ENCODE measurements at places on chromosomes 7 and 10.
A peak's percentile ranks its signal among the peaks of the same experiment; 100 is the strongest.

GRCh38 chr10:36097696-36098095, 455.6 kb upstream of the FZD8 start:
- ATAC-seq = no peak

GRCh38 chr7:88309819-88310218, 3.1 kb upstream of the STEAP4 start:
- ATAC-seq = peak; percentile 23

- no peak for ATAC-seq
These were observed 23.4 kb downstream of the MGAM2 start for GRCh38 chr7:142134909-142135308.

DNA sequence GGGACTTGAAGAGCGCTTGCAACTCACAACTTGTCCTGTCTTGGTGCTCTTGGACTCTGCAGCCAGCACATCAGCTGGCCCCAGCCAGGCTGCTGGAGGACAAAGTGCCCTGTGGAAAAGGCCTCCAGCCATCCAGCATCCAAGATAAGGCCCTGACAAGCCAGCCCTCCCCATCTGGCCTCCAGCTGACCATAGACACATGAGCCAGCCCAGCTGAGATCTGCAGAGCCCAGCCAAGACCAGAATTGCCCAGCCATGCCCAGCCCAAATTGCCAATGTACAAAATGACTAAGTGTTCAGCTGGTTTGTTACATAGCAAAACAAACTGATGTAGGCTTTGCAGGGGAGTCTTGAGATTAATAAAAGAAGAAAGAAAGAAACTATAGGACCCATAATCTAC, 36.0 kb upstream of the FRMD4A start:
- ATAC-seq = no peak

DNA sequence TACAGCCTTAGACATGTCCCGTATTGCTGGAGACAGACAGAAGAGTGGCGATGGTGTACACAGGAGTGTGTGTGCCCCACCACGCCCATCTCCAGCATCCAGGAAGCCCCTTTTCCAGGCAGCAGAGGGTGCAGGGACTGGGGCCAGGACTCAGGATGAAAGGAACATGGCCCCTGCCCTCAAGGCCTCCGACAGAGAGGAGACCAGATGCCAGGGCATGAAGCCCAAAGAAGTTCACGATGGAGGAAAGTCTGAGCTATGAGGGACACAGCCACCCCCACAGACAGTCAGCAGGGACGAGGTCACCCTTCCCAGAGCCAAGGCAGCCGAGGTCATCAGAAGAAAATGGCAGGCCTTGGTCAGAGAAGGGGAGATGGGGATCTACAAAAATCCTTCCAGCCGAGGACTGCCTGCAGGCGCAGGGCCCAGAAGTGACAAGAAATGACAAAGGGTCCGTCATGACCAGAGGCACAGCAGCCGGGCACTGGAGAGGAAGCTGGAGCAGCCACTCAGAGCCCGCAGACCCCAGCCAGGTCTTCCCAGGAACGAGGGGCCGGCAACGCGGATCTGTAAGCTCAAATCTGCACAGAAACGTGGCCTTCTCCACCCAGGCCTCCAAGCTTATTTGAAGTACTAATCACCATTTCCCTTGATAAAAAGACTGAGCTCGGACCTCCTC, 78.7 kb upstream of the PPP2R2D start:
- ATAC-seq = no peak

GRCh38 chr7:111900283-111900682, 305.9 kb downstream of the DOCK4 start:
- ATAC-seq = no peak

GRCh38 chr7:156585025-156585648, 55.4 kb upstream of the RNF32 start:
- ATAC-seq = no peak

DNA sequence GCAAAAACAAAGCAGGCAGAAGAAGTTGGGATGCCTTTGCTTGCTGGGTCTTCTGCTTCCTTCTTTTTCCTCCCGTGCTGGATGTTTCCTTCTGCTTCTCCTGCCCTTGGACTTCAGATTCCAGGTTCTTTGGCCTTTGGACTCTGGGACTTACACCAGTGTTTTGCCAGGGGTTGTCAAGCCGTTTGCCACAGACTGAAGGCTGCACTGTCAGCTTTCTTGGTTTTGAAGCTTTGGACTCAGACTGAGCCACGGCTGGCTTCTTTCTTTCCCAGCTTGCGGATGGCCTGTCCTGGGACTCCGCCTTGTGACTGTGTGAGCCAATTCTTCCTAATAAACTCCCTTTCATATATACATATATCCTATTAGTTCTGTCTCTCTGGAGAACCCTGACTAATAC, 11.3 kb upstream of the LCOR start:
- ATAC-seq = no peak

DNA sequence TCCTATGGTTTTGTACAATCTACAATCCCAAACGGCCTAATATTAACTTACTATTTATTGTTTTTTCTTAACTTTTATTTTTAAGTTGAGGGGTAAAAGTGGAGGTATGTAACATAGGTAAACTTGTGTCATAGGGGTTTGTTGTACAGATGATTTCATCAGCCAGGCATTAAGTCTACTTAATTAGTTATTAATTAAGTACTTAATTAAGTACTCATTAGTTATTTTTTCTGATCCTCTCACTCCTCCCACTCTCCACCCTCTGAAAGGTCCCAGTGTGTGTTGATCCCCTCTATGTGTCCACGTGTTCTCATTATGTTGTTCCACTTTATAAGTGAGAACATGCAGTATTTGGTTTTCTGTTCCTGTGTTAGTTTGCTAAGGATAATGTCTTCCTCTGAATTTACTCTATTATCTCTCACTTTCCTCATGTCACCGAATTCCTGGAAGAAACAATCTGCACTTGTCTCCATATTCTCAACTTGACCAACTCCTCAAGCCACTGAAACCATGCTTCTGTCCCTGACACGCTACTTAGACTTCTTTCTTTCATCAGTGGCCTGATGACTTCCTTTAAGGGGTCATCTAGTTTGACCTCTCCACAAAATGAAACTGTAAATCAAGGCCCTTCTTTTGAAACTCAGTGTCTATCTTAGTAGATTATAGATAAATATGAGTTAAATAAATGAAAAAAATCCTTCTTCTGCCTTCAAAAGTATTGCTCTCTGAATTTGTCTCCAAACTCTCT, 9.1 kb downstream of the CACNA2D1 start:
- no peak for ATAC-seq

DNA sequence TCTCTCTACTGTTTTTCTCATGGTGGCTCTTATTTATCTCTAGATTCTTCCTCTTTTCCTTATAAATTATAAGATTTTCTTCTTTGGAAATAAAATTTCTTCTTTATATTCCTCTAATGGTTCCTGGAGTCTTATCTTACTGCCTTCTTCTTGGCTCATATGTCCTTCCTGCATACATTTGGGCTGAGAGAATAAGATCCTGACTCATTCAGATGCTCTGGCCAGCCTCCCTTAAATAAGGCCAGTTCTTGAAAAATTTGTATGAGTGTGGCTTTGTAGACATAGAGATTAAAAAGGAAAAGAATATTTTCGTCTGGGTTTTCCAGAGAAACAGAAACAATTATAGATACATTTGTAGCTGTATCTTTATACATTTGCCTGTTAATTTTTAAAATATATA, 411.3 kb downstream of the KIF20B start:
- no peak for ATAC-seq

GRCh38 chr10:11235771-11236170, 218.1 kb downstream of the CELF2 start:
- no peak for ATAC-seq

- ATAC-seq = no peak
These were observed 60.7 kb downstream of the CD36 start for GRCh38 chr7:80699045-80699638.

DNA sequence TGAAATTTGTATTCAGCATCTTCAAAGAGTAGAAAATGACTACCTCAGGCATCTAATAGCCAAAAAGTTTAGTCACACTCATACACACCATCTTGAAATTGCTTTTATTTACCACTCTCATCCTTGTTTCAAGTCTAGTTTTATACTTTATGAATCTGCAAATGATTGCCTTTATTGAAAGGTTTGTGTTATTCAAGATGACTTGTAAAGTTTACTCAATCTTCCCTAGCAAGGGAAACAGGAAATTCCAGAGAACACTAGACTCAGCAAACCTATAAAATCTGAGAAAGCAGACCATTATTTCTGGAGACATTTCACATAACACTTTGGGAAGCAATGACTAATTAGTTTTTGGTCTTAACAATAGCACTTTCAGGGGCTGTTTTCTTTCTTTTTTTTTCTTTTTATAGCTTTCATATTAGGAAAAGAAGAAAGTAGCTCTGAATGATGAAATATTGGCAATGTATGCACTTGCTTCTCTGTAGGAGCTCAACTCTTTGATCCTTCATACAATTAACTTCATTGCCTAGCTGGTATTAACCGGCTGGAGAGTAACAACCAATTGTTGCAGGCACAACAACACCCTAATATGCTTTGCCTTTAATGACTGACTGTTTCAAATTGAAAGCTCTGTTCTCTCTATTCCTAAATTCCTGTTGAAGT, 68.9 kb upstream of the HDAC9 start:
- ATAC-seq = no peak

- ATAC-seq = no peak
These were observed 25.1 kb upstream of the AOAH start for GRCh38 chr7:36749282-36749960.

GRCh38 chr7:30390736-30391636, 87.6 kb downstream of the NOD1 start:
- ATAC-seq = no peak

DNA sequence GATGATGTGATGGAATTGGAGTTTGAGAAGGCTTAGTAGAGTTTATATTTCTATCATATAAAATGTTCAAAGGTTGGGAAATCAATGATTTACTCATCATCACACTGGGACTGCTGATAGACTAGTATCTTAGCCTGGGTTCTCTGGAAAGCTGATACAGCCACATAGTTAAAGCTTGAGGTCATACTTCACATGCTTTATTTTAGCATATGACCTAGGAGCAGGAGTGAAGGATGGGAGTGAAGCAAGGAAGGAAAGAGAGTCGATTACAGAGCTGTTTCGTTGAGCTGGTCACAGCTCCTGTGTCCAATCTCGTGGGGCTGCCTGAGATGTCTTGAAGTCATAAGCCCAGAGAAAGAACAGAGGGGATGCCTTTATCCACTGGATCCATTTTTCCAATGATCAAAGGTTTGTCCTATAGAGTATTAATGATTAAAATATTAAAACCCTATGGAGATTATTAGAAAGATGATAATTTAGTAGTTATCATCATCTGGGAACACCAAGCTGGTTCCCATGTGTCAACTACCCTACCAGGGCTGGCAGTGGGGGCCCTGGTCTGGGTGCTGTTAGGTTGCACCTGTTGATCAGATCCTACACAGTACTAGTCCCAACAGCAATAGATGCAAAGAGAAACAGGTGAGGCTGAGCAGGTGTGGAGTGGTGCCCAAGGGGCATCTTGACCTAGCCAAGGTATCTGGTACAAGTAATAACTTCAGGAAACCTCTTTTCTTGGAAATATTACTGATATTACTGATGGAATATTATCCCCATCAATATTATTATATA, 77.8 kb downstream of the BAMBI start:
- peak; percentile 46 for ATAC-seq

- no peak for ATAC-seq
These were observed 51.9 kb downstream of the CCNY start for GRCh38 chr10:35388197-35388596.

DNA sequence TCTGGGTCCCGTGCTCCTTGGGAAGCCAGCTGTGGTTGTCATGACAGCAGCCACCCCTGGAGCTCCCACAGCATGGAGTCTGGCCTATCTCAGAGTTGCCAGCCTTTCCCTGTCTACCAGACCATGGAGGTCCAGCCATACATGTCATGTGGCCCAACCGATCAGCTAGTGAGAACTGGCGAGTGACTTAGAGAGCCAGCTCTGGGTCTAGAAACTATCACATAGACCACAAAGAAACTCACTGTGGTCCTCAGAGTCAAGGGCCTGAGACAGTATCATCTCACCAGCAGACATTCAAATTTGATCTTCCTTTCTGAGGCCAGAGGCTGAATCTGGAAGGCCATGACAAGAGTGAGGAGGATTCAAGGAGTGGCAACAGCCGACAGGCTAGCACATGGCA, 223.3 kb upstream of the GPR26 start:
- ATAC-seq = no peak

DNA sequence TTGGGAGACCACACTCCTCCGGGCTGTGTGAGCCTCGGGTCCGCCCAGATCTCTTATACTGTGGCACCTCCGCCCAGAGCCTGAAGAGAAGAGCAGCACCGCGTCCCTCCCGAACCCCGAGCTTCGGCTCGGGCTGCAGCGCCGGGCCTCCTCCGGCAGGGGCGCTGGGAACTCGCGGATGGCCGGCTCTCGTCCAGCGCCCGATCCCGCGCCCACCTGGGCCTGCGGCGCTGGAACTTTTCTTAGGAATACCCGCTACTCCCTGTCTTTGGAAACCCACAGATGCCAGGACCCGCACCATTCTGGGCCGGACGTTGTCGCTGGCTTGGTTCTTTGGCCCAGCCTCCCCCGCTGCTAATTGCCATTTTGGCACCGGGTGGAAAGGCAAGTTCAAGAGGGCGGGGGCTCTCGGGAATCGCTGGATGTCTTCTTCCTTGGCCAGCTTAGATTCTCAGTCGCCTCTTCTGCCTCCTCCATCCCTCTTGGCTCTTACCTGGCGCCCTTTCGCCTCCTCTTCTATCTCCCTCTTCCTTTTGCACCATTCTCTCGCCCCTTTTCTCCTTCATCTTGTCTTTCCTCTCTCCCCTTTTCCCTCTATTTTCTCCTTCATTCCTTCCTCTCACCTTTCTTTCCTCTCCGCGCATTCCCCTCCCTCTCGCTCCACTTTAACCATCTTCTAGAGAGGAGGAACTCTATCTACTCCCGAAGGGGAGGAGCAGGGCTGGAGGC, 2.1 kb upstream of the SORCS3 start:
- ATAC-seq = no peak

GRCh38 chr10:72709041-72709440, 17.1 kb downstream of the MCU start:
- ATAC-seq = no peak

- ATAC-seq = no peak
These were observed 3.9 kb downstream of the FAM20C start for GRCh38 chr7:196283-196682.

- peak; percentile 46 for ATAC-seq
These were observed 124.8 kb upstream of the PDLIM1 start for GRCh38 chr10:95415621-95416031.

DNA sequence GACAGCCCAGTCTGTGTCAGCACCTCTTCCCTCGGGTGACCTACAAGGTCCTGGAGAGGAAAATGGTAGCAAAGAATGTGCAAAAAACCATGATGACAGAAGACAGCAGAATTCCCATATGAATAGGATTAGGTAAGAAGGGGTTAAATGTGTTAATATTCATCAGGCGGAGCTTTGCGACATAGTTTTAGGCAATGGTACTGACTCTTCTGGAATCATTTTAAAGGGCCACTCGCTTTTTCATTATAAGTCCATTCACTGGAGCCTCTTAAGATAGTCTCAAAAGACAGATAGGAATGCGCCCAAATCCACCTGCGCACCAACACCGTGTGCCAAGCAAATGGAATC, 38.2 kb downstream of the DLG5 start:
- no peak for ATAC-seq

GRCh38 chr7:129435414-129435829, 1.2 kb downstream of the STRIP2 start:
- no peak for ATAC-seq

- ATAC-seq = peak; percentile 17
These were observed 474.7 kb upstream of the SEMA3A start for GRCh38 chr7:84669177-84669732.

GRCh38 chr10:59499460-59499859, 137.1 kb upstream of the FAM13C start:
- no peak for ATAC-seq

All from gastroesophageal sphincter (tissue), 4 donors.